ENCODE measurements at places on chromosomes 2 and 18.
A peak's percentile ranks its signal among the peaks of the same experiment; 100 is the strongest.

- peaks cover 4% of the 10 kb centered on the region for H3K4me1 ChIP-seq
- H3K4me3 ChIP-seq, result no peak overlapping the region
- no peaks in the 10 kb centered on the region for H3K36me3 ChIP-seq
Measured at GRCh38 chr2:71878626-71879508, 268.8 kb downstream of the CYP26B1 start.

GRCh38 chr18:11118051-11118766 is 31.2 kb downstream of the PIEZO2 start:
- H3K27ac ChIP-seq, result no peak overlapping the region
- H3K4me1 ChIP-seq, result no peaks in the 10 kb centered on the region
- no peak overlapping the region for H3K4me3 ChIP-seq
- no peaks in the 10 kb centered on the region for H3K27me3 ChIP-seq
- DNase-seq, result no peak
- no peaks in the 10 kb centered on the region for H3K36me3 ChIP-seq

- H3K4me3 ChIP-seq, result no peak overlapping the region
- H3K27ac ChIP-seq, result no peak overlapping the region
- no peaks in the 10 kb centered on the region for H3K36me3 ChIP-seq
- DNase-seq, result no peak
Measured at GRCh38 chr2:59435635-59436034, 1117.8 kb downstream of the BCL11A start.

- H3K4me3 ChIP-seq, result no peak overlapping the region
- H3K27me3 ChIP-seq, result no peaks in the 10 kb centered on the region
- H3K4me1 ChIP-seq, result no peaks in the 10 kb centered on the region
- no peak for DNase-seq
- H3K27ac ChIP-seq, result no peak overlapping the region
Measured at GRCh38 chr2:127277028-127277427, 16.9 kb downstream of the ERCC3 start.

GRCh38 chr2:234963773-234964615 is 12.2 kb downstream of the SH3BP4 start:
- peaks cover 36% of the 10 kb centered on the region for H3K4me1 ChIP-seq
- H3K27ac ChIP-seq, result peak overlapping the region; percentile 26
- no peak for DNase-seq
- H3K27me3 ChIP-seq, result no peaks in the 10 kb centered on the region
- H3K36me3 ChIP-seq, result no peaks in the 10 kb centered on the region

DNA sequence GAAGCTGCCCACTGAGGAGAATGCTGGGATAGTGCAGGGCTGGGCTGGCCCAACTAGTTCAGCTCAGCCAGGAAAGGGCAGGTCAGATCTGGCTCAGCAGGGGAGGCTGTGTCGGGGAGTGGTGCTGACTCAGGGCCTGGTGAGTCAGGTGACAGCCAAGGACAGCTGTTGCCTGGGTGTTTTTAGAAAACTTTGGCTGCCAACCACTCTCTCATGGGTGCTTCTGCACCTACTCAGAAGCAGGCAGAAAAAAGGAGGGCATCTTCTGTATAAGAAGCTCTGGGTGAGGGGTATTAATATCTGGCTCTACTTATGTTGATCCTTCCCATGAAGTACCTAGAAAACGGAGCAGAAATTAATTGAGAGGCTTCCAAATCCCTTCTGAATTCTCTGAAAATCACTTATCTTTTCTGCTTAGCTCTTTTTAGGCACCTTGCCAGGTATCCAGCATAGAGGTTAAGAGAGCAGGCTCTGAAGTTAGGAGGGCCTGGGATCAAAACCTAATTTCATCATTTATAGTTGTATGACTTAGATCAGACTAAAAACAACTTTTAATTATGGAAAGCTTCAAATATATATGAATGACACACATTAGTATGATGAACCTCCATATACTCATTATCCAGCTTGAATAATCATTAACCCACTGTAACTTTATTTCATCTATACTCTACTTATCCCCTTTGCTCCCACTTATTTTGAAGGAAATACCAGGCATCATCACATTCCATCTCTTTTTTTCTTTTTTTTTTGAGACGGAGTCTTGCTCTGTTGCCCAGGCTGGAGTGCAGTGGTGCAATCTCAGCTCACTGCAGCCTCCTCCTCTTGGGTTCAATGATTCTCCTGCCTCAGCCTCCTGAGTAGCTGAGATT is 15.5 kb upstream of the RAB10 start:
- H3K4me3 ChIP-seq, result no peak overlapping the region
- H3K27ac ChIP-seq, result peak overlapping the region; percentile 70
- DNase-seq, result peak; percentile 84
- H3K36me3 ChIP-seq, result no peaks in the 10 kb centered on the region
- H3K4me1 ChIP-seq, result peaks cover 28% of the 10 kb centered on the region

DNA sequence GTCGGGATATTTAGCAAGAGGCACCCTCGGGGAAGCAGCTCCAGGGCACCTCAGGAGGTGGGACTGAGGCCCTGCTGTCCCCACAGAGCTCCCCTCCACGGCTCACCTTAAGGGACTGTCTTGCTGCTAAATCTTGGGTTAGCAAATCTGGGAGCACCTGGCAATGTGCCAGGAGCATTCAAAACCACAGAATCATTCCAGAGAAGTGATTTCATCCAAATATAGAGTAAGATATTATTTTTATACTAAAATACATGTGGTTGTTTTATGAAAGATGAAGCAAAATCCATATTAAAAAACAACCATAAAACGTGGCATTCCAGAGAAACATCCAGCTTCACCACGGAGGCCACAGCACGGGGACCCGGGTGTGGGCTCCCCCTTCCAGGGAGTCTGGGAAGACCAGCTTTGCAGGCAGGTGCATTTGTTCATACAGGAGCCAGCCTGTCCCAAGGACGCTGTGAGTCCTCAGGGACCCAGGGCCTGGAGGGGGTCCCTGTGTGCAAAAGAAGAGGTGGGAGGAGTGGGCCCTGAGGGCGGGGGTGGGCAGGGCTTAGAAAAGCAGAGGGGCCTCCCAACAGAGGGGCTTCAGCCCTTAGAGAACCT is 16.3 kb downstream of the HS1BP3 start:
- DNase-seq, result no peak
- peaks cover 69% of the 10 kb centered on the region for H3K4me1 ChIP-seq
- no peak overlapping the region for H3K4me3 ChIP-seq
- H3K36me3 ChIP-seq, result peaks cover 4% of the 10 kb centered on the region
- H3K27me3 ChIP-seq, result no peaks in the 10 kb centered on the region

DNA sequence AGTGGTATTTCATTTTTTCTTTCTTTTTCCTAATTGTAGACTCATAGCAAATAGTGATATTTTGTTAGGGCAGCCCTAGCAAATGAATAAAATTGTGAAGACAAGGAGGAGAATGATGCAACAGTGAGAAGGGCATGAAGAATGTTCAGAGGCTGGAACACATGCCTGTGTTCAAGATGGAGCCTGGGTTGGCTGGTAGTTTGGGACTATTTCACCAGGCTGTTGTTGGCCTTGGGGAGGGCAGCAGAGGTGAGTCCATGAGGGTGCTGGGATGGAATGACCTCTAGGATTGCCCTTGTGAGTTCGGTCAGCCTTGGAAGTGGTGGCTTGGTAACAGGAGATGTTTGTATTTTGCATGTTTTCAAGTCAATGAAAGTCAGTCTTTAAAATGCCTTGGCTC is 10.1 kb upstream of the CDC42EP3 start:
- no peak overlapping the region for H3K4me3 ChIP-seq
- peaks cover 10% of the 10 kb centered on the region for H3K4me1 ChIP-seq
- H3K27me3 ChIP-seq, result no peaks in the 10 kb centered on the region

- DNase-seq, result no peak
- H3K36me3 ChIP-seq, result no peaks in the 10 kb centered on the region
- H3K27ac ChIP-seq, result no peak overlapping the region
- no peaks in the 10 kb centered on the region for H3K4me1 ChIP-seq
Measured at GRCh38 chr2:7516484-7517063, 599.4 kb downstream of the RNF144A start.

DNA sequence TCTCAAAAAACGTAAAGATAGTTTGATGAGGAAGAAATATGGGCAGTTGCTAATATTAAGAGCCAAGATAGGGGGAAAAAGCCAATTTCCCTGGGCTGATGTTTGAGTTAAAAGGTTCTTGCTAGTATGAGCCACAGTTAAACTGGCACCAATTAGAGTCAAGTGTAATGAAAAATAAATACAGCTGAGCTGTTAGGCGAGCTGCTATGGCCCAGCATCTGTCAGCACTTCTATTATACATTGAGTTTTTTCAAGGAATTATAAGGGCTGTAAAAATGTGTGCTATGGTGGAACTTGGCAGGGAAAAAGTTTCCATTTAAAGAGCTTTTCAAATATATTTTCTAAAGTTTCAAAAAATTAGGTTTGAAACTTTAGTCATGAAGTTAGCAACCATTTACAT is 279.6 kb downstream of the CYRIA start:
- DNase-seq, result no peak
- no peaks in the 10 kb centered on the region for H3K36me3 ChIP-seq
- H3K4me3 ChIP-seq, result no peak overlapping the region

DNA sequence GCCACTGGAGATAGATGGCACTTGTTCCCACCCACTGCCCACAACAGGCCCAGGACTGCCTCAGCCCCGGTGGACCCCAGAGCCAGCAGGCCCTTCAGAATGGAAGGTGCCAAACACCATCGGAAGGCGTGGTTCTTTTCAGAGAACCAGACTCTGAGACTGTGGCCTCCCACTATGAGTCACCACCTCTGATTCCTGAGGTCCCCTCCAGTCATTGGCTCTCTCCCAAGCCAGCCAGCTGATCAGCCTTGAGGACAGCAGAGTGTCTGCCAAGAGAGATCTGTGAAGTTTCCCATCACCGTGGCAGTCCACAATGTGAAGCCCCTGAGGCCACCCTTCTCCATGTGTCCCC is 10.4 kb upstream of the MAP3K2 start:
- H3K27me3 ChIP-seq, result no peaks in the 10 kb centered on the region
- peak overlapping the region; percentile 58 for H3K27ac ChIP-seq
- DNase-seq, result peak; percentile 85
- H3K36me3 ChIP-seq, result no peaks in the 10 kb centered on the region

DNA sequence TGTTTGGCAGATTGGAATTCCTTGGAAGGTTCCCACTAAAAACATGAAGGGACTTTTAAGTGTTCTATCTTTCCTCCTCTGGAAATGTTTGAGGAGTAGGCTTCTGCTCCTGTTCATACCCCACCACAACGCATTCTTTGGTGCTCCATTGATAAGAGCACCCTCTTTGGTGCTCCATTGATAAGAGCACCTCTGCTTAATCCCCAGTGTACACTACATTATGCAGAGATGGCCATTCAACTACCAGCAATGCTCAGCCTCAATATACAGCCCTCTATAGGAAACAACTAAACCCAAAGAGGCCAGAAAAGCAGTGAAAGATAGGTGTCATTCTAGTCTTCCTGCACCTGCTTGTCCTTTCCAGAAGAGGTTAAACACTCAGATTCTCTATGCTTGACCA is 1.8 kb upstream of the CHAC2 start:
- H3K27ac ChIP-seq, result peak overlapping the region; percentile 54
- H3K4me1 ChIP-seq, result peaks cover 37% of the 10 kb centered on the region
- no peak for DNase-seq
- H3K36me3 ChIP-seq, result peaks cover 24% of the 10 kb centered on the region
- H3K4me3 ChIP-seq, result no peak overlapping the region

DNA sequence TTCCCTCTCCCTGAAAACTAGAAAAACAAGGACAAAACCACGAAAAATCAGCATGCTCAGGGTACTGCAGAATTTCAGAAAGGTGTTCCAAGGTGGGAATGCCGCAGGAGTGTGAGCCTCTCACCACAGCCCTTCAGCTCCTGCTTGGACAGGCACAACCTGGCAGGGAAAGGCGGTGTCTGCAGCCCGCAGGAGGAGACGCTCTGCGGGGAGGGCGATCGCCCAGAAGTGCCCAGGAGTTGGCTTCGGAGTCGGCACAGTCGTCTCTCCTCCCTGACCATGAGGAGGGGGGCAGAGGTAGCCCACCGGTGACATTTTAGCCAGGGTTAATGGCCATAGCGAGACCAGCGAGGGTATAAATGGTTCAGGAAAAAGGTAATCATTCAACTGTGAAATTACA is 57.2 kb downstream of the TMEM18 start:
- H3K4me1 ChIP-seq, result no peaks in the 10 kb centered on the region
- no peaks in the 10 kb centered on the region for H3K36me3 ChIP-seq
- DNase-seq, result no peak
- H3K27me3 ChIP-seq, result peaks cover 3% of the 10 kb centered on the region
- no peak overlapping the region for H3K27ac ChIP-seq

DNA sequence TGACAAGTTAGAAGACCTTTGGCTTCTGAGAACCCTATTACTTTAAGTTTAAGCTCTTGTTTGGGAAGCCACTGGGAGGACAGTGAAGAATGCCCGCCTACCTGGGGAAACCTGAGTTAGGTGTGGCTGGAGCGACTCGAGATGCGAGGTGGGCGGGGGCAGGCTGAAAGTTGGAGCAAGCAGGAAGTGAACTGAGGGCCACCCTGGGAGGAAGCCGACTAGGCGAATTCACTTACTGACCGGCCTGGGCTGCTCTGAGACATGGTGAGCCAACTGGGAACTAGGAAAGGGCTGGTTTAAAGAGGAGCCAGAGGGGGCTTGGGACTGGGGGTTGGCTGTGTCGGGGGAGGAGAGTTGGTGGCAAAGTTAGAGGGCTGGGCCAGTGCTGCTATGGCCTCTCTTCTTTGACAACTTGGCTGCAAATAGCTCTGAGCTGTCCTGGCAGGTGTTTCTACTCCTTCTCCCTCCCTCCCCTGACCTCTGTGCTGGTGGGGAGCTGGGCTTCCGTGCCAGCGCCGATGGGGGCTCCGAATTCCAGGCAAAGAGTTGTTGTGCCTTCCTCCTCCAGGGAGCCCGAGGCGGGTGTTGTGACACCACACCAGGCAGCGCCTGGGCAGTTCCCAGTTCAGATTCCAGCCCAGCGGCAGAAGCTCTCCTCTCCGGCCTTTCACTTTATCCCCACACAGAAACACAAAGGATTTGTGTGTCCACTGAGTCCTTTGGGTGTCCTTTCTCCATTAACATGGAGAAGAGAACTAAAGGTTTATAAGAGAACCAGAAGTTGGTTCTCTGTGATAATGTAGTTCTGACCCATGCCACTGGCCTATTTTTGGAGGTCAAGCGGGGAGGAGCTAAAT is at the start of gene VAMP8:
Gene VAMP8, plus strand, starts transcription at position 201 of the 857 bp plus-strand sequence. Its CDS starts 61 bp downstream, at position 262.
- H3K27ac ChIP-seq, result peak within 1 kb of the TSS; percentile 90
- H3K4me3 ChIP-seq, result peak within 1 kb of the TSS; percentile 53
- no peaks in the 10 kb centered on the region for H3K27me3 ChIP-seq
- peak; percentile 87 for DNase-seq
- no peaks in the 10 kb centered on the region for H3K36me3 ChIP-seq

DNA sequence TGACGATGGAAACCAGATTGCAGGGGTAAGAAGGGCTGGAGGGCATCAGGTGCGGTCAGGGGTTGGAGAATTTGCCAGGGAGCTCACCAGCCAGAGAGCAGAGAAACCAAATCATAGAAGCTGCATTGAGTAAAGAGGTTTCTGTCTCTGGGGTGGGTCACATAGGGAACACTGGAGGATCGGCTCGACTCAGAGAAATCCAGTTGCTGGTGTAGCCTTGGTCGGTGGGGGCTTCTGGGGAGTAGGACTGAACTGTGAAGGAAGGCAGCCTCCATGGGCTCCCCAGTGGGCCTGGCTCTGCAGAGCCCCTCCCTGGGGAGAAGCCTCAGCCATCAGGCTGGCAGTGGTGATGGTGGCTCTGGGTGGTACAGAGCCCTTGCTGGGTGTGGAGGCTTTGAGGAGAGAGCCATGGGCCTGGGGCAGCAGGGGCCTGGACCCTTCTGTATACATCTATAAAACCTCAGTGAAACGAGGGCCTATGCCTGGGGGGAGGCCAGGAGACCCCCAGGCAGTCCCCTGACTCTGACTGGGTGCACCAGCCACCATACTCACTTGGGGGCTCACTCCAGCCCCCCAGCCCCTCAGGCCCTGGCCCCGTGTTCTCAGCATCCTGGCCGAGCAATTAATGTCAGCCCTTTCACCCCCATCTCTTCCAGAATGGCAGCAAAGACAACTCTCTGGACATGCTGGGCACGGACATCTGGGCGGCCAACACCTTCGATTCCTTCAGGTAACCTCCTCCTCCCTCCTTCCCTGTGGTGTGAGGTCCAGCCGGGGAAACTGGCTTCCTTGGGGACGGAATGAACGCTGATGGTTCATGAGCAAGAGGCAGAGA is 124.5 kb downstream of the CTIF start:
- DNase-seq, result no peak
- no peaks in the 10 kb centered on the region for H3K27me3 ChIP-seq
- no peak overlapping the region for H3K4me3 ChIP-seq

Data from stomach (tissue), 19 donors.